Peyer's patch (tissue), 4 donors: ENCODE measurements at places on chromosomes 3 and 15. TPM values are rescaled to one million over a fixed set of nuclear protein-coding genes. Genes with fewer than 3 reads are reported as not detected.

IL5RA gene
- not detected for total RNA-seq

HERC2 gene
- total RNA-seq, result 54.6 TPM

RHCG gene
- not detected for total RNA-seq

ISLR2 gene
- 0.94 TPM for total RNA-seq

GRCh38 chr15:87752250-87752951 lies 504.1 kb downstream of the NTRK3 start:
- no peaks in the 10 kb centered on the region for H3K27me3 ChIP-seq
- H3K27ac ChIP-seq, result no peak overlapping the region
- DNase-seq, result no peak
- H3K4me3 ChIP-seq, result no peak overlapping the region

GRCh38 chr3:144660186-144660585 lies 688.6 kb downstream of the DIPK2A start:
- no peak for DNase-seq
- no peaks in the 10 kb centered on the region for H3K27me3 ChIP-seq
- H3K4me3 ChIP-seq, result no peak overlapping the region
- no peaks in the 10 kb centered on the region for H3K36me3 ChIP-seq

GRCh38 chr3:168360993-168361392 lies 265.3 kb upstream of the GOLIM4 start:
- H3K36me3 ChIP-seq, result no peaks in the 10 kb centered on the region
- DNase-seq, result no peak
- H3K4me1 ChIP-seq, result no peaks in the 10 kb centered on the region
- no peak overlapping the region for H3K27ac ChIP-seq
- H3K27me3 ChIP-seq, result no peaks in the 10 kb centered on the region

DNA sequence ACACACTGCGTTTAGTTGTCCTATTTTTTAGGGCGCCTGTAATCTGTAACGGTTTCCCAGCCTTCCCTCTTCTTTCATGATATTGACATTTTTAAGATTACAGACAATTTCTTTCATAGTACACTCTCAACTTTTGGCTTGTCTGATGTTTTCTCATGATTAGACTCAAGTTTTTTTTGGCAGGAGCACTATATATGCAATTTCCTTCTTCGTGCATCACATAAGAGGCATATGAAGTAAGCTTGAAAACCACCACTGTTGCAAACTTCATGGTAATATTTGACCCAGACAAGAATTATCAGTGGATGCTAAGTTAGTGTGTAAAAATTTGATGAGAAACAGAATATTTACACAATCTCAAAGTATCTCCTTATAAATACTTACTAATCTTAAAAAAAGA lies 119.2 kb upstream of the CMC1 start:
- H3K27ac ChIP-seq, result no peak overlapping the region
- no peak overlapping the region for H3K4me3 ChIP-seq
- DNase-seq, result no peak

GRCh38 chr3:44072601-44073540 lies 168.8 kb upstream of the TOPAZ1 start:
- no peak overlapping the region for H3K4me3 ChIP-seq
- H3K27ac ChIP-seq, result no peak overlapping the region
- H3K4me1 ChIP-seq, result no peaks in the 10 kb centered on the region
- DNase-seq, result no peak

DNA sequence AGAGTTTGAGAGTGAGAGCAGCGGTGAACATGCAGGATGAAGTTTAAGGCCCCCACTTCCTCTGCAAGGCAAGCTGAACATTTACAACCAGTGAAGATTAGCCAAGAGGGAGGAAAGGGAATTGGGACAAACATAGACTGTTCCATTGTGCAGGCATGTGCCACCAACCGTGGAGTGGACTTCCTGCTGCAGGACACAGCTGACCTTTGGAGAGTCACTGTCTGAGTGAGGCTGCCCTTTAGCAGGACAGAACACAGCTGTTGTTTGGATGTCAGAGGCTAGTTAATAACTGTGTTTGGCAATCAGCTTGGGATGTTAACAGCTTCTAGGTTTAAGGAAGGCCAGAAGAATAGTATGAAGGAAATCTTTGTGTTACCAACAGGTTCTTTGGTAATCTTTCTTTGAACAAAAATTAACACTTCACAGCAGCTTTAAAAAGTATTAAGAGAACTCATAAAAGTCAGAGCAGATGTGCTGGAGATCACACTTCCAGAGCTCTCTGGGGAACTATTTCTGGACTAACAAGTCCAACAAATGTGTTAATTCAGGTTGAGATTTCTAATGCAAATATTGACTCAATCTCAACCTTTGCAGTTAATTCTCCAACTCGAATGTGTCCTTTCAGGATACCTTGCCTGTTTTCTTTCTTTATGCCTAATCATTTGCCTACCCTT lies 31.4 kb downstream of the CTDSPL start:
- H3K4me1 ChIP-seq, result peaks cover 10% of the 10 kb centered on the region
- peak overlapping the region; percentile 27 for H3K27ac ChIP-seq
- no peaks in the 10 kb centered on the region for H3K27me3 ChIP-seq
- no peak for DNase-seq
- H3K4me3 ChIP-seq, result no peak overlapping the region
- no peaks in the 10 kb centered on the region for H3K36me3 ChIP-seq

DNA sequence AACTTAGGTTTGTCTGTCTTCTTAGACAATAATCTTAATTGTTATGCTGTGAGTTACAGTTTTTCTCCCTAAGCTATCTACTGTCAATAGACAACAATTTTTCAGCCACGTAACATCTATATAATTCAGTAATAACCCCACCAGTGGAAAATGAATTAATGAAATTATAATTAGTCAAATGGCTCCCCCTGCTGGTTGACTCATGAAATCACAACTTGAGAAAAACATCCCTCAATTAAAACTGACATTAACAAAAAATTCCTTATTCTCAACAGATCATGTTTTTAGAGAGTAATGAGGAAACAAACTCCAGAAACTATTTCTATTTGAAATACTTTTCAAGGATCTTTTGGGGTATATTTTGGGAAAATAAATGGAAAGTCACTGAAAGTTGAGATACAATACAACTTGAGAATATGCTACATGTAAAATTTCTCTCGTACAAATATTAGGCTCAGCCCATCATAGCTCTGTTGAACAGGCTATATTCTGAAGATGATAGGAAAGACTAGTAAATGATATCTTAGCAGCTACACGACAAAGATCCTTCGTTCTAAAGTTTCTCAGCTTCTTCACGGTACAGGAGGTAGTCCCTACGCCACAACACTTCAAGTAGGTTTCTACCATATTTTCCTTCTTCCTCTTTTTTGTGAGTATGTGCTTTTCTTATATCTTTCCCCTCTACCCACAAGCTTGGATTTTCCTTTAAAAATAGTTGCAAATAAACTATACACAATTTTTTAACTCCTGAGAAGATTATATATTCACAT lies 20.7 kb downstream of the PPP1R2 start:
- peaks cover 2% of the 10 kb centered on the region for H3K36me3 ChIP-seq
- DNase-seq, result no peak
- H3K27ac ChIP-seq, result no peak overlapping the region
- H3K27me3 ChIP-seq, result no peaks in the 10 kb centered on the region

GRCh38 chr3:77065750-77066149 lies 25.9 kb downstream of the ROBO2 start:
- no peak overlapping the region for H3K4me3 ChIP-seq
- no peaks in the 10 kb centered on the region for H3K36me3 ChIP-seq
- DNase-seq, result no peak
- no peak overlapping the region for H3K27ac ChIP-seq
- no peaks in the 10 kb centered on the region for H3K27me3 ChIP-seq

- no peaks in the 10 kb centered on the region for H3K27me3 ChIP-seq
- no peak overlapping the region for H3K27ac ChIP-seq
- H3K4me3 ChIP-seq, result no peak overlapping the region
- H3K4me1 ChIP-seq, result peaks cover 14% of the 10 kb centered on the region
Observed at GRCh38 chr3:182716114-182716688, 77.1 kb upstream of the ATP11B start.

GRCh38 chr3:169299889-169300288 lies 363.6 kb downstream of the MECOM start:
- DNase-seq, result no peak
- no peak overlapping the region for H3K4me3 ChIP-seq
- H3K36me3 ChIP-seq, result no peaks in the 10 kb centered on the region
- H3K27ac ChIP-seq, result peak overlapping the region; percentile 52

- H3K4me1 ChIP-seq, result no peaks in the 10 kb centered on the region
- no peaks in the 10 kb centered on the region for H3K36me3 ChIP-seq
- H3K4me3 ChIP-seq, result no peak overlapping the region
- no peaks in the 10 kb centered on the region for H3K27me3 ChIP-seq
- H3K27ac ChIP-seq, result no peak overlapping the region
- DNase-seq, result no peak
Observed at GRCh38 chr15:72778796-72779195, 4.8 kb downstream of the ADPGK start.

DNA sequence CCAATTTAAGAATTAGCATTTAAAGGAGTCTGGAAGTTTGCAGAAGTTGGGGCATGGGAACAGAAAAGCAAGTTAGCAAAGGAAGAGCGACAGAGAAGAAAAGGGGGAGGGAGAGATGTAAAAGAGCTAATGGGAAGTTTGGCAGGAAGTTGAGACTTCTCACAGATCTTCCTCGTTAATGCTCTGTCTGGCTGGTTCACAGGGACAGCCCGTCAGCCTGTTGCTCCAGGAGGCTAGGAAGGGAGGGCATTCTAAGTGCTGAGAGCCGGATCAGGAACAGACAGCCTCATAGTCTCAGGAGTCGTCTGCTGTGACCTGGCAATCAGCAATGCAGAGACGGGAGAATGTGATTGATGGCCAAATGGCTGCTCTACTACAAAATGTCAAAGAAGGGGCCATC lies 150.3 kb downstream of the AGBL1 start:
- H3K4me1 ChIP-seq, result no peaks in the 10 kb centered on the region
- no peak for DNase-seq
- no peak overlapping the region for H3K4me3 ChIP-seq
- H3K27ac ChIP-seq, result no peak overlapping the region
- H3K27me3 ChIP-seq, result no peaks in the 10 kb centered on the region

GRCh38 chr3:184235381-184236032 lies 6.1 kb downstream of the VWA5B2 start:
- no peak for DNase-seq
- H3K27me3 ChIP-seq, result no peaks in the 10 kb centered on the region
- H3K27ac ChIP-seq, result no peak overlapping the region
- H3K4me1 ChIP-seq, result peaks cover 5% of the 10 kb centered on the region

DNA sequence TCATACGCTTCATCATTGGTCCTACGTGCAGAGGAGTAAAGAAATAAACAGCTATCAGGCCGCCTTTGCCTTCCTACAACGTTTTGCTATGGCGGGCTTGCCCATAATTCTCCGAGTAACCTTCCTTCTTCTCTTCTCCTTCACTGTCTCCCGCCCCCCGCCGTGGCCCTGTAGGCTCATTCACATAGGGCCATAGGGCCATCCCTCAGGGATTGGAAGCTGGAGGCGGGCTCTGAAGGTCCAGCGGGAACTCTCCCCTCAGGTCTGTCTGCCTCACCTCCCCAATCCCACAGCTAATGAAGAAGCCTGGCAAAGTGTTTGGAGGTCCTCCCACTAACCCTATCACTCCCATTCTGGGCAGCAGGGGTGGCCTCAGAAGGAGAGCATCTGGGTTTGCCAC lies 43.6 kb downstream of the SEMA5B start:
- no peaks in the 10 kb centered on the region for H3K36me3 ChIP-seq
- H3K27ac ChIP-seq, result no peak overlapping the region
- H3K4me3 ChIP-seq, result no peak overlapping the region
- no peaks in the 10 kb centered on the region for H3K27me3 ChIP-seq
- H3K4me1 ChIP-seq, result no peaks in the 10 kb centered on the region
- DNase-seq, result no peak

DNA sequence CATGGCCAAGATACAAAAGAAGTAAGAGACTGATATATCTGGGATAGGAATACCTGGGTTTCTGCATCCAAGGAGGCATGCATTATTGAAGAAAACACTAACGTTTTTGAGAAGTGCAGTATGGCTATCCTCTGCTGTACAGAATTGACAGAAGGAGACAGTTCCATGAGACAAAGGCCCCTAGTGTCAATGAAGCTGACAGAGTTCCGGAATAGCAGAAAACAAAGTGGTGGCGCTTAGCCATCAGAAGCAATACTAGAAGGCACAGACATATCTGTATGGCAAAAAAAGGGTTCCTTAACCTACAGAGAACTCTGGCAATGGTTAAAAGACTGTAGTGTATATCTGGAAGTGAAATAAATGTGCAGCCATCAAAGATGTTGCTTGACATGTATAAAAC lies 77.8 kb downstream of the VGLL3 start:
- DNase-seq, result no peak
- H3K27me3 ChIP-seq, result no peaks in the 10 kb centered on the region
- H3K27ac ChIP-seq, result no peak overlapping the region
- H3K4me3 ChIP-seq, result no peak overlapping the region
- no peaks in the 10 kb centered on the region for H3K4me1 ChIP-seq
